ENCODE measurements at places on chromosomes 2 and 18. TPM values are rescaled to one million over a fixed set of nuclear protein-coding genes. Genes with fewer than 3 reads are reported as not detected.

DNA sequence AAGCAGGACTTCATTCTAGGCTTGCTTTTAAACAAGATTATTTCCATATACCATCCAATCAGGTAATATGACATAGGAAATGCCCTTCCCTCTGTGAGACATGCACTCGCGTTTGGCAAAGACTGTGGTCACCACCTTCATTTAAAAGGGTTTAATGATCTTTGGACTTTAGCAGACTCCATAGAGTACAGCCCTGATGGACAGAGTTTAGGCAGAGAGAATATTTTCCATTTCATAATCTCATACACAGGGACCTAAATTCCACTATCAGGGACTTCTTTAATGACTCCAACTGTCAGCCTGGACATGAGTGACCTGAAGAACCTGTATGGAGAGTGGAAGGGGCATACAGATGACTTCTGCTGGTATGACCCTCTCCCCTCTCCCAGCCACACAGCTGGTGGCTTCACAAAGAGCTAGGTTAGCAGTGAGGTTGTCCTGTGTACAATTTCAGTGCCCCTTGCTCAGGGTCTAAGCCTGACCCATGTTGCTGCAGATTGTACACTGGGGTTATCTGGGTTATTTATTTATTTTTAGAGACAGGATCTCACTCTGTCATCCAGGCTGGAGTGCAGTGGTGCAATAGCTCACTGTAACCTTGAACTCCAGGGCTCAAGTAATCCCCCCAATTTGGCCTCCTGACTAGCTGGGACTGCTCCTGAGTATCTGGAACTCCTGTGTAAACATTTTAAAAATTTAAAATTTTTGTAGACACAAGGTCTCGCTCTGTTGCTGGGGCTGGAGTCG is 59.2 kb downstream of the PTPRM start:
- no peak for DNase-seq

DNA sequence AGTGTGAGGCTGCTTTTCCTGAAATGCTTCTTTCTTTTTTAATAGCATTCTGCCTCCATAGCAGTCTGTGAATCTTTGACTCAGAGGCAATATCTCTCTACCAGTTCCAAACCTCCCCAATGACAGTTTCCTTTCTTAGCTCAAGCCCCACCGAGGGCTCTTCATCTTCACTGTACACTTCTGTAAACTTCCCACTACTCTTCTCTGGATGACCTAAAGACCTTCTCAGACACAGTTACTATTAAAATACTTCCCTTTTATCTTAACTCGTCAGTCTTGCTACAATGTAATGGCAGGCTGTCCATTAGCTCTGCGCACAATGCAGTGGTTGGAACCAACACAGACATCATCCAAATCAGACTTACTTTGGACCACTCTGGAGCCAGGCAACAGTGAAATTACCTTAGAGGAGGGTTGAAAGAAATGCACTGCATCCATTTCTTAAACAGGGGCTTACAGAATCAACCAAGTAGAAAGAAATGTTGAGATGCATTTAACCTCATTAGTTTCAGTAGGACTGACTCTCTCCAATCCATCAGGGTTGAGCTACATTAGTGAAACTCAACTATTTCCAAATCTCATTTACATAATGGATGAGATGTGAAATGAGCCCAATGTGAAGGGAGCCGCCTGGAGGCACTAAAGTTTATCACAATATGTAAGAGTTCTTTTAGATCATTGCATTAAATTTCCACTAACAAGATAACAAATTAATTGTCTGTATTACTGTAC is 343.8 kb downstream of the SETBP1 start:
- DNase-seq = no peak

- DNase-seq = no peak
Observed at GRCh38 chr18:55448420-55448819, 139.6 kb downstream of the TCF4 start.

- DNase-seq = no peak
Observed at GRCh38 chr2:18454692-18455235, 105.7 kb downstream of the RDH14 start.

- DNase-seq = no peak
Observed at GRCh38 chr2:165621086-165621560, 151.6 kb downstream of the CSRNP3 start.

- DNase-seq = no peak
Observed at GRCh38 chr2:20356042-20356441, 5.4 kb upstream of the PUM2 start.

- DNase-seq = no peak
Observed at GRCh38 chr2:113114996-113115395, 12.4 kb upstream of the IL1RN start.

DNA sequence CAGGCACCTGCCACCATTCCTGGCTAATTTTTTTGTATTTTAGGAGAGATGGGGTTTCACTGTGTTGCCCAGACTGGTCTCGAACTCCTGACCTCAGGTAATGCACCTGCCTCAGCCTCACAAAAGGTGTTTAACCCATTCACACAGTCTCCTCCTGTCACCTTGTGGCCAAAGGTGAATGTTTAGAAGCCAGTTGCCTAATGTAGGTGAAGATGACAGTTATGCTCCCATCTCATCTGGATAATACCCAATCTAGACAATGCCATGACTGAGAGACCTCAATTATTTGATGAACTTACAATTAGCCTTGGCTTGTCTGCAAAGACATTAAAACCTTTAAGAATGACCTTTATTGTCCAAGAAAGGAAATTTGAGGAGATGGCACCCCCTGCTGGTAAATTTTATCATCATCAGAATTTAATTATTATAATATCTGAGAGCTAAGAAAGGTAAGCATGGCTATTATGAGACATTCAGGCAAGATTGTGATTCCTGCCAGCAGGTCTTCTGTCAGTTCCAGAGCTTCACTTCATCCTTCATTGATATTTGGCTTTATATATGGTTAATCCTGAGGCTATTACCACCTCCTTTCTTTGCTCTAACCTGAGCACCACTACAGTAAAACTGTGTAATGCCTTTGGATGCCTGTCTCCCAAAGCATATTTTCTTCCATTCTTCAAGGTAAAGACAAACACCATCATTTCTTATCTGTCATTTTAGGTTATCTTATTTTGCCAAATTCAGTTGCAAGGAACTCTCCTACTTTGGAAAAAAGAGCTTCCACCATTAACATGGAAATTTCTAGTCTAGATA is 117.6 kb downstream of the FAM124B start:
- no peak for DNase-seq

DNA sequence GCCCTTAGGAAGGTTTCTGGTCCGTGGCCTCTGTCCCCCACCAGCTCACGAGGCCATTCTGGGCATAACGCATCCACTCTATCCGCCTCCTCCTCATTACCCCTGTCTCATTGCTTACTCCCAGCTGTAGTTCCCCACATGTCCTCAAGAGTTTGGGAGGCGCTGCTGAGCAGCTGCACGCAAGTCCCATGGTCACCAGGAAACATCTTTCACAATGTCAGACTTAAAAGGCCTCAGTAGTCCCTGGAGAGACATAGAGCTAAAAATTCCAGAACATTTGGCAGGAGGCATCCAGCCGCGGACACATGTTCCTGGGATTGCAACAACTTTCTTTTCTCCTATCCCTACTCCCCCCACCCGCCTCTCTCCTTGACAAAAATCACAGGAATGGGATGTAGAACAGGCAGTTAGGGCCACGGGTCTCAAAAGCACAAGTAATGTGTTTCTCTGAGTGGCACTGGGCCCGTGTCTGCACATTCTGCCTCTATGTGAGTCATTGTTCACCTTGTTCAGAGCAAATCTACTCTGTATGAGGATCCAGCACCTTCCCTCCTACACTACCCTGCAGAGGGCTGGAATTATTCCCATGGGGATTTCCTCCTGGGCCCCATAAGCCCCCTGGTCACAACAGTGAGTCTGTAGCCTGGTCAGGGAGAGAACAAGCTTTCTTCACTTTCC is 8.1 kb downstream of the LBH start:
- peak; percentile 76 for DNase-seq

DNA sequence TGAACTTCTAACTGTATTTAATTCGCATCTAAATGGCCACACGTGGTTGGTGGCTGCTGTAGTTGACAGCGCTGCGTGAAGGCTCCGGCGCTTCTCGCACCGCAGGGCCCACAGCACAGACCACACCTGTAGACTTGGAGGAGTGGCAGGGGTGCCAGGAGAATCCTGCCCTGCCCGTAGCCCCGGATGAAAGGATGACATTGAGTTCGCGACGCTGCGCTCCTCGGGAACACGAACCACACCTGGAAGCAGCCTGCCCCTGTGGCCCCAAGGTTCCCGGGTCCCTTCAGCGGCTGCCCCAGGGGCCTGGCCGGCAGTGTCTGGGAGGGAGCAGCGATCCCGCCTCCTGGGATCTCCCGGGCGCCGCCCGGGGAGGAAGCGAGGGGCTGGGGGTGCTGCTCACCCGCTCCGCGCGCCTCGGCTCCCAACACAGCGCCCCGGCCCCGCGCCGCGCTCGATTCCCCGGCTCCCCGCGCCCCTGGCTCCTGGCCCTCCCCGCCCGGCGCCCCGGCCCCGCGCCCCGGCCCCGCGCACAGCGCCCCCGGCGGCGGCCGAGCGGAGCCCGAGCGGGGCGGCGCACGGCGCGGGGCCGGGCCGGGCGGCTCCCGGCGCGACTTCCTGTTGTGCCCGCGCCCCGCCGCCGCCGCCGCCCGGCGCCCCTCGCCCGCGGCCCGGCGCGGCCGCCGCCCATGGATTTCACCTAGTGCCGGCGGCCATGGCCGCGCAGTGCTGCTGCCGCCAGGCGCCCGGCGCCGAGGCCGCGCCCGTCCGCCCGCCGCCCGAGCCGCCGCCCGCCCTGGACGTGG is at the start of gene RNPEPL1:
TSS of gene RNPEPL1 (plus strand) at position 613 of the 806 bp plus-strand sequence. CDS start at position 716, 103 bp downstream.
- DNase-seq = peak; percentile 54

DNA sequence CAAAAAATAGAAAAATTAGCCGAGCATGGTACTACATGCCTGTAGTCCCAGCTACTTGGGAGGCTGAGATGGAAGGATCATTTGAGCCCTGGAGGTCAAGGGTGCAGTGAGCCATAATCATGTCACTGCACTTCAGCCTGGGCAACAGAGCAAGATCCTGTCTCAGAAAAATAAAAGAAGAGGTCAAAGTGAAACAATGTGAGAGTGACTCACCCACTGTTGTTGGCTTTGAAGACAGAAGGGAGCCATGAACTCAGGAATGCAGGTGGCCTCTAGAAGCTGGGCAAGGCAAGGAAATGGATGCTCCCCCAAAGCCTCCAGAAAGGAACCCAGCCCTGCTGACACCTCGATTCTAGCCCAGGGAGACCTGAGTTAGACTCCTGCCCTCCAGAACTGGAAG is 3.7 kb upstream of the TMEM214 start:
- DNase-seq = no peak

- no peak for DNase-seq
Observed at GRCh38 chr2:237143118-237143517, 57.4 kb downstream of the COPS8 start.

GRCh38 chr2:100274566-100275199 is 47.6 kb downstream of the LONRF2 start:
- no peak for DNase-seq

GRCh38 chr2:156333951-156334495 is 1.5 kb upstream of the NR4A2 start:
- peak; percentile 72 for DNase-seq

DNA sequence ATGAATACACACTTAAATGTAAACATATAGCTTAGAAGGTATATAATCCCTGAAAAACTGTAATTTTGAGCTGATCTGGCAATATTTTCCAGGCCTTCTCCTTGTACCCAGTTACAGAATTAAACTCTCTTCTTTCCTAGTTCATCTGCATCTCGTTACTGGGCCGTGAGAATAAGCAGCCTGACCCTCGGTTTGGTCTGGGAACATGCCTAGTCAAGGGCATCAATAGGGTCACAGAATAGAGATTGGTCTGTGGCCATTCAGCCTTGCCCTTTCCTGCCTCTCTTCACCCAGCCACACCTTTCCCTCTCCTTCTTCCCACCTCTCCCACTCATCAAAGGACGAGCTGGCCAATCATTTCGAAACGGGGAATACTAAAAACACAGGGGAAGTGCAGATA is 27.3 kb downstream of the SULT1C2 start:
- DNase-seq = no peak

DNA sequence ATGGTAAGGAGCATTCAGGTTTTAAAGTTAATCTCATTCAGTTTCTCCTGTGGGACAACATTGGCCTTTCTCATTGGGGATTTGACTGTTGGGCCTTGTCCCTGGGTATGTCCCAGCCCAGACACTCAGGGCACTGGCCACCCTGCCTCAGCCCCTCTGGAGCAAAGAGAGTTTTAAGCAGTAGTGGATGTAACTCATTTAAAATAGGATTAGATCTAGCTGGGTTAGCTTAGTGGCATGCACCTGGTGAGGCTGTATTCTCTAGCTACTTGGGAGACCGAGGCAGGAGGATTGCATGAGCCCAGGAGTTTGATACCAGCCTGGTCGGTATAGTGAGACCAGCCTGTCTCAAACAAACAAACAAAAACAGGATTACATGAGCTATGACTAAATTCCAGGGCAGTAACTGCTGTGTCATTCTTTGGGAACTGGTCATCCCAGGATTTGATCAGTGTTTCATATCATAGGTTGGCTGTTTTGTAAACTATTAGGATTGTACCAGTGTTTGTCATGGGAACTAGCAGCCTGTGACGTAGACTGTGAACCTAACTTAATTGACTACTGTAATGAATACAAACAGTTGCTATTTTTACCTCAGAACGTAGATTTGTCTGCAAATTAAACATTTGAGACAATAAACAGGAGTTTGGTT is 12.5 kb downstream of the INPP4A start:
- DNase-seq = no peak

DNA sequence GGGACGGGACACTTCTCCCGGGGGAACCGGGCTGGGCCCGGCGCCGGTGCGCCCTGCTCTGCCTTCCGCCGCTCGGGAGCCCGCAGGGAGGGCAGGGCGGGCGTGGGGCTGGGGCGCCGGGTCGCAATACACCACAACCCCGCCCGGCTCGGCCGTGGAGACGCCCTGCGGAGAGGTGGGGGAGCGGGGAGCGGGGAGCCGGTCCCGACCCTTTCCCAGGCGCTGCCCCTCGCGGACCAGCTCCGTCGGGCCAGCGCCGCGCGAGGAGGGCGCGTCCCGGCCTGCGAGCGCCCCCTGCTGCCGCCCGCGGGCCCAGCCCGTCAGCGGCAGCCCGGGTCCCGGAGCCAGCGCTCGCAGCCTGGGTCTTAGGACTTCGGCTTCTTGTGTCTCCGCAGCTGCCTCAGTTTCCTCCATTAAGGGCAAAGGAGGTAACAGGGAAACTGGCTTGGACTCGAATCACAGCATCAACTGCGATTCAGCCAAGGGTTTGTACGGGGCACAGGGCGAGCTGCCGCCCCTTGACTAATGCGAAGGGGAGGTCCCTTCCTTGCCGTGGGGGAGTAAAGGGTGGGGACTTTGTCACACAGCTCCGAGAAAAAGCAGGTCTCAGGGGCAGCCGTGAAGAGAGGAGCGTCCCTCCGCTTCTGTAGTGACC is 635 bp upstream of the ADRA2B start:
- DNase-seq = peak; percentile 47

The MYO5B gene
- 0.44 TPM for total RNA-seq

The NEB gene
- total RNA-seq = 30.5 TPM

The KLHL14 gene
- total RNA-seq = not detected

The RTKN gene
- total RNA-seq = 14.0 TPM

The MRPS9 gene
- 73.2 TPM for total RNA-seq

The DYNAP gene
- total RNA-seq = not detected

The SYT4 gene
- not detected for total RNA-seq

The CD207 gene
- total RNA-seq = not detected

The ANKRD36B gene
- total RNA-seq = 3.8 TPM

The ANKRD23 gene
- 14.4 TPM for total RNA-seq
